Hematopoietic multipotent progenitor cell treated with erythropoietin and hydrocortisone succinate and interleukin-3 and kit ligand, for 6 days (in vitro differentiated cells): ENCODE measurements at places on chromosomes 4 and X.

GRCh38 chr4:3705236-3705987, 60.8 kb upstream of the ADRA2C start:
- no peak for DNase-seq

DNA sequence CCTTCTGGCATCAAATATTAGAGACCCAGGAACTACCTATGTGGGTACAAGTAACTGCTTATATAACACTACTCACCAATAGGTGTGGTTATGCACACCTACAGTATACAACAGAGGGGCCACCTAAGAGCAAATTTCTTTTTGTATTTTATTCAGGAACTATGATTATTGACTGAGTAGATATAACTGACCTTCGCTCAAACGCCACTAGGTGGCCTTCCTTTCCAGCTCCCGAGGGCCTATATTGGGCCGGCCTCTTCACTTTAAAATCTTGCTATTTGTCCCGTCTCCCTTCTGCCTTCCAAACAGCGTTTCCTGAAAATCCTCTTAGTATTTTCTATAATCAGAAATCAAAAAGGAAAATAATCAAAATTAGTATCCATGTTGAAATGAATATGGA, 19.9 kb upstream of the PABPC5 start:
- DNase-seq, result peak; percentile 10

DNA sequence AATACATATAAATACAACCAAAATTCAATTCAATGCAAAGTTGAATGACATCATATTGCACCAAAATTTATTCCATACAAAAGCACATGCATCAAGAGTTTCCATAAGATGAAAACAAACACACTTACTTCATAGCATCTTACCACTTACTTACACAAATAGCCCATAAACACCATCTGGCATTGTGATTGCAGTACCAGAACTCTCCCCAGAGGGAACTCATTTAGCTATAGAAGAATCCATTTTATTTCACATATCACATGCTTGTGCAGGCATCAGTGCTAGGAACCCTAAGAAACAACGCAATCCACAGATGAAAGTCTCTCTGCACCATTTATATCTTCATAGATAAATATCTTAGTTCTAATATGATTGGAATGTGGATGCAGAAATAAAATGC, 77.9 kb downstream of the SLC7A11 start:
- DNase-seq, result no peak

- no peak for DNase-seq
These were observed 99.9 kb downstream of the SLIT2 start for GRCh38 chr4:20351360-20352162.
